ENCODE measurements at places on chromosomes 3 and 15.

DNA sequence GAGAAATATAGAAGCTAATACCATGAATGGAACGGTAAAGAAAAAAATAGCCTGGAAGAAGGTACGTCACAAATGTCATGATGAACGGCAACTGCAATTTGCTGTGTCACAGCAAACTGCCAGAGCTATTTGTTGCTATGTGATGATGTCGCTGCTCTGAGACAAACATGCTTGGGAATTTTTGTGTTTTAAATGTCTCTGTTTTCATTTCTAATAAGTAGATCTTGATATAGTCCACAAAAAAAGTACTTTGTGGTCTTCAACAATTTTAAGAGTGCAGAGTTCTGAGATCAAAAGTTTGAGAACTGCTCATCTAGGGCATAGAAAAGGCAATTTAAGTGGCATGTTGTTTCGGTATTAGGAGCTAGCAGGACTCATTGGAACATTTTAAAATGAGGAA, 4.3 kb upstream of the NR1D2 start:
- no peak for DNase-seq

GRCh38 chr3:134180761-134181160, 69.9 kb downstream of the RYK start:
- no peak for DNase-seq

GRCh38 chr3:41224120-41224806, 25.0 kb downstream of the CTNNB1 start:
- peak; percentile 30 for DNase-seq

DNA sequence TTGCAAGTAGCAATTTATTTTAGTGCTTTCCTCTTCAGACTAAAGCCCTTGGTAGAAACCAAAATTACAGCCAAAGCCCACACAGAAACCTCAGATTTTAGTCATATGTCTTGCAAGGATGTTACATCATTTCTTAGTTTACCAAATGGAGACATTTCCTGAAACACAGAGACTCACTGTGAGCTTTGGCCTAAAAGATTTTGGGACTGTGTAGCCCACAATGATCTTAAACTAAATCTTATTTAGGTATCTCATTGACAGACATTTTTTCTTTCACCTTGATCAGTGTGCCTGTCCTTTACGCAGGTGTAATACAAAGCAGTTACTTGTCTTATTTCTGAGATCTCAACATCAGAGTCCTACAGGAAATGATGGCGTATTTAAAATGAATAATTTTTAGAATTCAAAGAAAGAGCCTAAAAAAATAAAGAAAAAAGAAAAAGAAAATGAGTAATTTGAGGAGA, 27.8 kb upstream of the AP4E1 start:
- DNase-seq, result no peak

DNA sequence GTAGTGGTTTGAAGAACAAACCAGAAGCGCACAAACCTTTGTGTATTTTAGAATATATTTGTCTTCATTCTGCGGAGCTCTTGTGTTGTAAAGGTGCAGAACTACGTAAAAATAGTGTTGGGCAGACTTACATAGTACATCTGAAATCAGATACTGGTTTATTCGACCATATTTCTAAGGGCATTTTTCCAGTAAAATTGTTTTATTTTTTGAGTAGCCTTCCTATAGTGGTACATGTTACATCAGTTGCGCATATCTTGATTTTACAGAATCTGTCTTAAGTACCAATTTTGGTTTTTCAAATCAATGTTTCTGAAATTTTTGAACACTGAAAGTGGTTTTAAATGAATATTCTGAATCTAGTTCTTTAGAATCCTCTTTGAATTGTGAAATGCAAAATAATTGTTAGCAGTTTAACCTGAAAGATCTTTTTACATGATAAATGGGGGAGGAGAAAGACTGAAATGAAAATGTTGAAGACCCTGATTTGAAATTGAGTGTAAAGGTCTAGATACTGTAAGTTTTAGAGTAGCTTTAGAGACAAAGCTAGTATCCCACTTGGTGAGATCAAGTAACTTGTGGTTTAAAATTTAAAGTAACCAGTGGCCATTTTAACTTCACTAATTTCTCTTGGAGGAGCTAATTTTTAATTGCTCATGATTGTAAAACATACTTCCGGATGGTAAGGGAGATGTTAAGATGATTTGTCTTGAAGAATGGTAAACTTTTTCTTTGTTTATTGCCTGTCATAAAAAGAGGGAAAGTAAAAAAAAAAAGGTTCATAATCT, 15.5 kb upstream of the CHD2 start:
- DNase-seq, result no peak

DNA sequence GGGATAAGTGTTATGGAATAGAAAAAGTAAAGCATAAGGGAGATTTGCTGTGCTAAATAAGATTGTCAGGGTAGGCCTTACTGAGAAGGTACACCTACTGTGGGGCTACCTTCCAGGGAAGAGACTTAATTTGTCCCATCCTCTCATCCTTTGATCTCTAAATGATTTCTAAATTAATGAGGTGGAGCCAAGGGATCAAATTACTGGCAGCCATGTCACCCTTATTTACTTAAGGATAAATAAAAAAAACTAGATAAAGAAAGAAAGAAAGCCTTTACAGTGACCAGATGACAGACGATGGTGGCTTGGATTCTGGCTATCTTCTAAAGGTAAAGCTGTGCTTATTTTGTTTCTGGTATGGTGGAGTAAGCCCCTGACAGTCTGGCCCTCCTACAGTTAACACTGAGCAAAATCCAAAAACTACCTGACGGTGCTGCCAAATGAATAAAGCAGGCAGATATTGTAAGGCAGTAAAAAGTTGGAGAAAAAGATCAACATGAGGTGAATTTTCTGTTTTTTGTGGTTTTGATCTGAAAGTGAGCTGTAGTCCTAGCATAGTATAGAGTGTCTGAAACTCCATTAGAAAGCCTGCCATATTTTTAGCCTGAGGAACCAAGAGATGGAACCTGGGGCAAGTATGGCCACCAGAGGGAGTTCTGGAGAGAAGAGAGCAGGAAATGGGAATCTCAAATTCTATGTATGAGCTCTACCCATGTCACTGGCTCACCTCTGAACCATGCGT, 285.1 kb upstream of the MANF start:
- DNase-seq, result peak; percentile 26

- no peak for DNase-seq
Measured at GRCh38 chr3:195129644-195130492, 141.1 kb downstream of the XXYLT1 start.

- no peak for DNase-seq
Measured at GRCh38 chr3:139759470-139759869, 81.7 kb upstream of the NMNAT3 start.

DNA sequence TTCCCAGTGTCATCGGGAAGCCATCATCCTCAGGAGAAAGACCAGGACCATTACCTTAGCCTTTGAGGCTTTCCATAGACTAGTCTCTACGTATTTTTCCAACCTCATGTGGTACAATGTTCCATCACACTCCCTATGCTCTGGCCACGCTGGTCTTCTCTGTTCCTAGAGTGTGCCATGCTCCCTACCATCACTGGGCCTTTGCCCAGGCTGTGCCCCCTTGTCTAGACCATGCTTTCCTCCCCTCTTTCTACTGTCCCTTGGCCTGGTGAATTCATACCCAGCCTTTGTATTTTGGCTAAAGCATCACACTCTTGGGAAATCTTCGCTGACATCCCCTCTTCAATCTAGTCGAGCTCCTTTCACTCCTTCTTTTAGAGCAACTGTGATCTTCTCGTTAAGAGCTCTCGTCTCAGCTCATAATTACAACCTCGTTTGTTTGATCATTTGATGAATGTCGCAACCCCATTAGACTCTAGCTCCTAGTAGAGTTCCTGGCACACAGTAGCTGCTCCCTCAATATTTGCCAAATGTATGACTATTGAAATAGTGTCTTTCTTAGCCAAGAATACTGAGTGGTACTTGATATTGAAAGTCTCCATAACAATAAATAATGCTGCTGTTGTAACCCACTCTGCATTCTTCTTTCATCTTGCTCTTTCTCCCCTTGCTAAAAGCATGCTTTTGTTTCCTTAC, 100.2 kb upstream of the FAM3D start:
- no peak for DNase-seq

DNA sequence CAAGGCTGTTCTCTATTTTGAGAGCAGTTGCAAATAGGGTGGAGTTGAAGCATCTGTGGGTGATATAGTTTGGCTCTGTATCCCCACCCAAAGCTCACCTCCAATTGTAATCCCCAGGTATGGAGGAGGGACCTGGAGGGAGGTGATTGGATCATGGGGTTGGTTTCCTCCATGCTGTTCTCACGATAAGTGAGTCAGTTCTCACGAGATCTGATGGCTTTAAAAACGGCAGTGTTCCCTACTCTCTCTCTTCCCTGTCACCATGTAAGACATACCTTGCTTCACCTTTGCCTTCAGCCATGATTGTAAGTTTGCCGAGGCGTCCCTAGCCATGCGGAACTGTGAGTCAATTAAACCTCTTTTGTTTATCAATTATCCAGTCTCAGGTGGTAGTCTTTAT, 21.0 kb downstream of the CHST2 start:
- DNase-seq, result no peak

DNA sequence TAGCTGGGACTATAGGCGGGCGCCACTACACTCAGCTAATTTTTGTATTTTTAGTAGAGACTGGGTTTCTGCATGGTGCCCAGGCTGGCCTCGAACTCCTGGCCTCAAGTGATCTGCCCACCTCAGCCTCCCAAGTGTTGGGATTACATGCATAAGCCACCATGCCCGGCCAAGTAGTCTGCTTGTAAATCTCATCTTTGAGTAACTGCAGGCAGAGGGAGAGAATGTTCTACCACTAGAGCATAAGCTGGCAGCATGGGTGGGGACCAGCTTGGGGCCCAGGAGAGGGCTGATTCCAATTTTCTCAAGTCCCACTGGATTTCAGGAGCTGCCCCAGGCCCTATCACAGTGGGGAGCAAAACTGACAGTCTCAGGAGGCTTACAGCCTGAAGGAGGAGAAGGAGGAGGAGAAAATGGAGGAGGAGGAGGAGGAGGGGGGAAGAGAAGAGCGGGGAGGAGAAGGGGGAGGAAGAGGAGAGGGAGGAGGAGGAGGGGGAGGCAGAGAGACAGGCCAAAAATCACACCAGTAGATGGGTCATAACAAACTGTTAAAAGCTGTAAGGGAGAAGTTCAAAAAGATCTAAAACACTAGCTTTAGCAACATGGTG, 229.1 kb upstream of the IGF1R start:
- no peak for DNase-seq

DNA sequence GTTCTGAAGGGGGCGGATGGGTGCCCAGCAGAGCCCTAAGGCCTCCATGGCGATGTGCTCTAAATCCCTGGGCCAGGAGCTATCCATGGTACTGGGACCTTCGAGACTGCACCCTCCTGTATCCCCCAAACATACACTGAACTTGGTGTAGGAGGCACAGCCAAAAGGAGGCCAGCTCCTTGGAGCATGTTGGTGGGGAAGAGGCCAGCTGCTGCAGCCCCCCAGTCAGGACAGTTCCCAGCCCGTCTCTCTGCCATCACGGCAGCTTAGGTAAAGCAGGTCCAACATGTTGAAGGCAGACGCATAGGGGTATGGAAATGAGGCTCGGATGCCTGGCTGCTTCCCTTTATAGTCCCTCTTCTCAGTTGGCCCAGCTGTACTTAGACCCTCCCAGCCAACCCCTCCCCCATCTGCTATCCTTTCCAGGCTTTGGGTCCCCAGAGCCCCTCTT, 1.8 kb downstream of the CAMKV start:
- DNase-seq, result no peak

DNA sequence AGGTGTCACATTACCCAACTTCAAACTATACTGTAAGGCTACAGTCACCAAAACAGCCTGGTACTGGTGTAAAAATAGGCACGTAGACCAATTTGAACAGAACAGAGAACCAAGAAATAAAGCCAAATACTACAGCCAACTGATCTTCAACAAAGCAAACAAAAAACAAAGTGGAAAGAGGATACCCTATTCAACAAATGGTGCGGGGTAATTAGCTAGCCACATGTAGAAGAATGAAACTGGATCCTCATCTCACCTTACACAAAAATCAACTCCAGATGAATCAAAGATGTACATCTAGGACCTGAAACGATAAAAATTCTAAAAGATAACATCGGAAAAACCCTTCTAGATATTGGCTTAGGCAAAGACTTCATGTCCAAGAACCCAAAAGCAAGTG, 13.1 kb downstream of the PEAK1 start:
- no peak for DNase-seq

DNA sequence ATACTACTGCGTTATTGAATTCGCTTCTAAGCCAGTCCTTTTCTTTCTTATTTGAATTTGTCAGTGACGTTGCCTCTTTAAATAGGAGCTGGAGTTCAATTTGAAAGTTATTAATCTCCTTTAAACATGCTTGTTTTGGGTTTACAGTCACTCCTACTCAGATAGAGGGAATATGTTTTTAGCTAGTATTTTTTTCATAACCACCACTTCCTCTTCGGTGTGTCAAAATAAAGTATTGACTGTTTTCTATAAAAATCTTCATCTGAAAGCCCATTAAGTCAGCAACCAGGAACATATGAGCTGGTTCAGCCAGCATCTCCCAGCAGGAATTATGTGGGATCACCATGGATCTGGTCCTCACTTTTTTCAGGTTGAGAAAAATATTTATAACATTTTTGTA, 772.9 kb downstream of the DIPK2A start:
- no peak for DNase-seq

DNA sequence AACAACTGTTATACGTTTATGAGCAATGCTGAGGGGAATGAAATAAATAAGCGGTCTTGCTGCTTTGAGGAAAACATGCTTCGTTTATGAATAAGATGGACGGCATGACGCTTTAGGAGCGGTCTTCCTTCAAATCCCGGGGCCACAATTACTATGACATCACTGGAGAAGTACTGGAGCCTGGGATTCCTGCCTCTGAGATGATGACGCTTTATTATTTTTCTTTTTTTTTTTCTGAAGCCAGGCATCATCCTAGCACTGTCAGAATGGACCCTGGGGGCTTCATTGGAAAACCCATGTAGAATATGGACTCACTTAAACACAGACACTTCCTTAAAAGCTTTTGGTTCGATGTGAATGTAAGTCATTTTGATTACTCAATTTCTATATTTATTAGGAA, 52.5 kb upstream of the FOXP1 start:
- DNase-seq, result no peak

DNA sequence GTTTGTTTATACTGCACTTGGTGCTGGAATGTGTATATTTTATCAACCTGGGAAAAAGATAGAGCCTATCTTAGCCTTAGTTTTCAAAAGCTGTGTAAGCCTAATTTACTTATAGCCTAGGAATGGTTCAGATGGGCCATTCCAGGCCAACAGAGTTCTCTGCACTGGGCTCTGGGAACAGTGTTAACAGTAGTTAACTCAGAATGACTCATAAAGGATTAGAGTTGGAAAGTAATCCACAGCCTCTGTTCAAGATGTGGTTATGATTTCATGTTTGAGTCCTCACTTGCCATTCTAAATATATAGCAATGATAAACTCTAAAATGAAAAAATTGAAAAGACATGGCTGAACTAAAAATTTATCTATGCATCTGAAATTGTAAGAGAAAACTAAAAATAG, 22.6 kb upstream of the PEX5L start:
- DNase-seq, result no peak

DNA sequence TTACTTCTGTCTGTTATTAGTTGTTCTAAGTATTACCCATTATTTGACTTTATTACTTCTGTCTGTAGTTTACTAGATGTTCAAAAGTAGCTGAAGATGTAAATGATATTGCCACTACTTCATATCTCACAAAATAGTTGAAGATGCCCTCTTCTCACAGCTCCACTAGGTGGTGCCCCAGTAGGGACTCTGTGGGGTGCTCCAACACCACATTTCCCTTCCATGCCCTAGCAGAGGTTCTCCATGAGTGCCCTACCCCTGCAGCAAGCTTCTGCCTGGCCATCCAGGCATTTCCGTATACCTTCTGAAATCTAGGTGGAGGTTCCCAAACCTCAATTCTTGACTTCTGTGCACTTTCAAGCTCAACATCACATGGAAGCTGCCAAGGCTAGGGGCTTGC, 80.8 kb downstream of the KCNH8 start:
- no peak for DNase-seq

- peak; percentile 87 for DNase-seq
Measured at GRCh38 chr3:141454906-141455602, 31.8 kb upstream of the RASA2 start.

Measured in RWPE1 (cell line).